ENCODE measurements at places on chromosomes 4 and X.

- DNase-seq: no peak
Measured at GRCh38 chrX:130555341-130555740, 153.6 kb downstream of the RBMX2 start.

- DNase-seq: no peak
Measured at GRCh38 chr4:104979083-104979760, 167.5 kb upstream of the TET2 start.

GRCh38 chr4:36303426-36304137, 22.2 kb downstream of the DTHD1 start:
- DNase-seq: no peak

DNA sequence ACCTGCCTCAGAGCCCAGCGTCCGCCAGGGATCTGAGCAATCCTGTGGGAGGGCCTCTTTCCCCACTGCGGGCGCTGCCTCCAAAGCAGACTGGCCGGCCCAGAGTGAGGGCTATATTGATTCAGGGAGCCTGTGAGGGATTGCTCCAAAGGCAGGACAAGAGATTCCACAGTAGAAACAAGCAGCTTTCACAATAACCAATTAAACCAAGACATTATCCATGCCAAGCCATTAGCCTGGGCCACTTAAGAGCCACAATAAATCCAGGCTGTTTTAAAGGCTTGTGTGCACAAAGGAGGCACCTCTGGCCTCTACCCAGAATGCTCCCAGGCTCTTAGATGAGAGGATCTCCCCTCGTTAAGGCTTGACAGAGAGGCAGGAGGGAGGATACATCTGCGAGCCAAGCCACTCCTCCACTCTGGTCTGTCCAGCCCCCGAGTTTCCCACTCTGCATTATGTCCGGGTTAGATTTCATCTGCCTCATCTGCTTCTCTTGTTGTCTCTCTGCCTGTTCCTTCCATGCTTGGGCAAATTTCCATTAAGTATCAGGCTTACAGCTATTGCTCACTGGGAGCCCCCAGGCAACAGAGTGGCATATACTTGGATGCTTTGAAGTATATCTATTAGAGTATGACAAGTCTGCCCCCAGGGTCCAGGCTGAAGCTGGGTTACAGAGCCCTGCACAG, 357.9 kb downstream of the UNC5C start:
- DNase-seq: no peak

DNA sequence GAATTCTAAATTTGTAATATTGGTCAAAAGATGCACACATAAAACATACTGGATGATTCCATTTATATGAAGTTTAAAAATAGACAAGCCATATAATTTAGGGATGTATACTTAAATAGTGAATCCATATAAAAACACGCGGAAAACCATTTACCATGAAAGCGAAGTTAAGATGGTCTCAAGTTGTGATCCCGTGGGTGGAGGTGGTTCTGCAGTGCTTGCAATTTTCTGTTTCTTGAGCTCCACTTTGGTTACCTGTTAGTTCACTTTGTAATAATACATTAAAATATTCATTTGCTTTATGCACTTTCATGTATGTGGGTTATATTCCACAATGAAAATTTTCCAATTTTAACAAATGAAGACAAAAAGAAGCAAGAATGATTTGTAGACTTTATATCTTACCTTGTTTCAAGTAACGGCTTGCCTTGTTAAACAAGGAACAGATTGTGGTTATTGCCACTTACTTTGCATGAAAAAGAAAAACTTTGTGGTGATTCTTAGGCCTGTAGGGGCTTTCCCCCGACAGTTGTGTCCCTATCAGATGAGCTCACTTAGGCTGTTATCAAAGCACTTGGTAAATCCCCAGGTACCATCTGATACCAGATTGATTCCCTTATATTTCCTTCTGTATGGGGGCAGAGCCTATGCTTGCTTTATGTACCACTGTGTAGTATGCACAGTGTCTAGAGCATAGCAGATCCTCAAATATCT, 12.2 kb downstream of the UCP1 start:
- no peak for DNase-seq

GRCh38 chr4:128285085-128285997, 2.3 kb downstream of the PGRMC2 start:
- DNase-seq: no peak

GRCh38 chr4:119971431-119972084, 95.1 kb downstream of the MAD2L1 start:
- no peak for DNase-seq

DNA sequence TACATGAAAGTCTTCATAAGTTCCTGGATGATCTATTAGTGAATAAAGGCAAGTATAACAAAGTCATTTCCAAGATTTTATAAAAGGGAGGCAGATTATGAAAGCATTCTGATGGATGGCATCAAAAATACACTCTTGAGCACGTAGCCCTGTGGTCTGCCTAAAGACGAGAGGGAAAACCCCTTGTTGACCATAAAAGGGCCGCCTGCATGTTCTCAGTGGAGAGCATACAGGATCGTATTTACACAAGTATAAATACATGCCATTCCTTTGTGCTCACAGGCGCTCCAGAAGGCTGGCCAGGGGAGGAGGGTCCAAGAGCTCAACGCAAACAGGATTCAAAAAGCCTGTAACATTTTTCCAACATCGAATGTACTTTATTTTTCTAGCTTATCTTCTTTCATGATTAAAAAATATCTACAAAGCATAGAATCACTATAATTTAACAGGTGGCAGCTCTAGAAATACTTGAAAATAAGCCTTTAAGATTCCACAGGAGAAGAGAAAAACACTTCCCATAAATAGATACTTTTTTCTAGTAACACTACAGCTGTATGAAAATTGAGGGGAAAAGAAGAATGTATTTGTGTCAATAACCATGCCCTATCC, 29.6 kb downstream of the PDGFC start:
- no peak for DNase-seq

DNA sequence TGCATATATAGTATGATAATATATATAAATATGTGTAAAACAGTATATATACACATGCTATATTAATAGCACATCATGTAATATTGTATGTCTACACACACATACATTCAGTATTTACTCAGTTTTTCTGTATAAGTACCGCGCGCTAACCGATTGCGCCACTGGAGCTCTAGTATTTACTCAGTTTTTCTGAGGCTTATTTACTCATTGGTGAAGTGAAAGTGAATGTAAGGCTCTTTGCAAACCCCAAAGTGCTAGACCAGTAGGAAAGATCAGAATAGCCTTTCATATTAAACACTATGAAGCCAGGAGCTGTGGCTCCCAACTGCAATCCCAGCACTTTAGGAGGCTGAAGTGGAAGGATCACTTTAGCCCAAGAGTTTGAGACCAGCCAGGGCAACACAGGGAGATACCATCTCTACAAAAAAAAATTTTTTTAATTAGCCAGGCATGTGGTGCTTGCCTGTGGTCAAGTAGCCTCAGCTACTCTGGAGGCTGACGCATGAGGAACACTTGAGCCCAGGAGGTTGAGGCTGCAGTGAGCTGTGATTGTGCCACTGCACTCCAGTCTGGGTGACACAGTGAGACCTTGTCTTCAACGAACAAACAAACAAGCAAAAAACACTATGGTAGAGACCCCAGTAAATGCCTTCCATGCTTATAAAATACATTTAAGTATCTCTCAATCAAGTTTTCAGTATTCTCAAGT, 125.8 kb downstream of the KIT start:
- DNase-seq: no peak

DNA sequence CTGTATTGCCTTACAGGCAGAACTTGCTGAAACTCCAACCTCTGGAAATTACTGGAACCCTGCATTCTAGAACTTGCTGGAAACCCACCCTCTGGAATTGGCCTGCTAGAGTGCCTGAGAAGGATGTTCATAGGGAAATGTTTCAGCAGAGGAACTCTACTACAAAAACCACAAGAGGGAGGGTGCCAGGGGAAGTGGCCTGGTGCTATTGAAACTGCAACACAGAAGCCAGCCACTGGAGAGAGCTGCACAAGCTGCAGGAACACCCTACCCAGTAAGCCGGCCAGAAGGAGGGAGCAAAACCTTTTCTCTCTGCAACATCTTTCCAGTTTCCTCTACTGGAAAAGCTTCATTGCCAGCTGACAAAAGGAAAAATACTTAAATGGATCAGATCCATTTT, 2.5 kb upstream of the BRWD3 start:
- no peak for DNase-seq

GRCh38 chrX:144327495-144327894, 443.6 kb downstream of the UBE2NL start:
- no peak for DNase-seq

GRCh38 chr4:156029691-156030090, 76.0 kb upstream of the CTSO start:
- no peak for DNase-seq

GRCh38 chr4:121785479-121785878, 15.6 kb upstream of the EXOSC9 start:
- DNase-seq: no peak

DNA sequence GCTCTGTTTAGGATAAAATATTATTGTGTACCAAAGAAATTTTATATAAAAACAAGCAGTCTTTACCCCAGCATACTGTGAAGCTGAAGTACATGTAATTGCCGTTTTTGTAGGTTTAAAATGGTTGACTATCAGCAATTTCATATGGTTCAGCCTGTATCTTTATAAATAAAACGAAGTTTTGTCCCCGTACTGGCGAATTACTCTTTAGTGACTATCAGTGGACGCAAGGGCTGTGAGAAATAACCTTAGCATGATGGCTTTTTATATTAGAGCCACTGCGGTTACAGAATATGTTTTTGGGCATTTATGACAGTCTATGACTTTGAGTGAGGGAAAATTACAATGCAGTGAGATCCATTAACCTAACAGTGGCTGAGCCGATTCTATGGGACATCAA, 1.2 kb downstream of the GPM6B start:
- DNase-seq: no peak

DNA sequence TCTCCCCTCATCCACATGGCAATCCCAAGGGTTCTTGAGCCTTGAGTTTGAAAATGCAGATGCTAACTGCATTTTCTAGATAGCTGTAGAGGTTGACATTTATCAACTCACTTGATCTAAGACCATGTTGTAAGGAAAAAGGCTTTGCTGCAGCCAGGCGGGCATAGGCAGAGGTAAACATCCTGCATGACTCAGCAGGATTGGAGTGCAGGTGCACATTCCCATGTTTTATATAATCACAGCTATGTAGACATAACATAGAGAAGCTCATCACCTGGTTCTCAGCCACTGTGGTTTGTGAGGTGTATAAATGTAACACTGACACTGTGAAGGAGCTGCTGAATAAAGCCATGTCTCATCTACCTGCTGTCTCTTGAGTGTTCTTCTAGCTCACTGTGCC, 62.3 kb upstream of the PDE5A start:
- DNase-seq: no peak

Measured in effector CD8-positive, alpha-beta T cell (primary cell).